ENCODE measurements at places on chromosomes 5 and 9.

DNA sequence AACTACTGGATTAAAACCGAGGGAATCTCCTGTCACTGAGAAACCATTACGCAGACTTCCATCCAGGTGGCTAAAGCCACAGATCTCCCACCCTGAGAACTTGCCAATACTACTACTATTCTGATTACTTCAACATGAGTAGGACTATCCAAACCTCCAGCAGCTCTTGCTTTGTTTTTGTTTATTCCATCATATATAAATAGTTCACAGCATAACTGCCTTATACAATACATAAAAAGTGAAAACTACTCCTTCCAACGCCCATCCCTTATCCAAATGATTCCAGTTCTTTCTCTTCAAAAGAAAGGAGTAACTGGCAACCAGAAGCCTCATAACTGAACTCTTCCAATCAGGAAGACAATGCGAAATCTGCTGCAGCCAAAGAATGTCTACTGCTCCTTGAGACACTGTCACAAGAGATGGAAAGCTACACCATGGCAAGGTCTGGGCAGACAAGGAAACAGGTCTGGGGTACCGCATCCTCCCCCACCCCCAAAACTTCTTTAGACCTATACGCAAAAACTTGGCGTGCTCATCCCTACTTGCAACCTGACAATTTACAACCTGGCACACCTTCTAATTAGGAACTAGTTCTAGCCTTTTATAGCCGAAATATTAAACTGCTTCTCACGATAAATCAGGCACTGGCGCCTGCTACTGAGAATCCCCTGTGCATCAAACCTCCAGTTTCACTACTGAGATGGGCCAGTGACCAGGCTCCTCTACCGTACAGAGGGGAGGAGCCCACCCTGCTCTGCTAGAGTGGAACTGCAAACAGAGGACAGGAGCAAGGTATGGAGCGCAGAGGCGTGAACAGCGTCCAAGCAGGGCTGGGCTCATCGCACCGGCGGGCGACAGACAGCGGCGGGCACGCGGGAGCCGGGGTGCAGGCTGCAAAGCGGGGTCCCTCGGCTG, 986 bp downstream of the PLPP1 start:
- DNase-seq, result no peak

GRCh38 chr9:2966565-2967300, 122.8 kb upstream of the PUM3 start:
- no peak for DNase-seq

DNA sequence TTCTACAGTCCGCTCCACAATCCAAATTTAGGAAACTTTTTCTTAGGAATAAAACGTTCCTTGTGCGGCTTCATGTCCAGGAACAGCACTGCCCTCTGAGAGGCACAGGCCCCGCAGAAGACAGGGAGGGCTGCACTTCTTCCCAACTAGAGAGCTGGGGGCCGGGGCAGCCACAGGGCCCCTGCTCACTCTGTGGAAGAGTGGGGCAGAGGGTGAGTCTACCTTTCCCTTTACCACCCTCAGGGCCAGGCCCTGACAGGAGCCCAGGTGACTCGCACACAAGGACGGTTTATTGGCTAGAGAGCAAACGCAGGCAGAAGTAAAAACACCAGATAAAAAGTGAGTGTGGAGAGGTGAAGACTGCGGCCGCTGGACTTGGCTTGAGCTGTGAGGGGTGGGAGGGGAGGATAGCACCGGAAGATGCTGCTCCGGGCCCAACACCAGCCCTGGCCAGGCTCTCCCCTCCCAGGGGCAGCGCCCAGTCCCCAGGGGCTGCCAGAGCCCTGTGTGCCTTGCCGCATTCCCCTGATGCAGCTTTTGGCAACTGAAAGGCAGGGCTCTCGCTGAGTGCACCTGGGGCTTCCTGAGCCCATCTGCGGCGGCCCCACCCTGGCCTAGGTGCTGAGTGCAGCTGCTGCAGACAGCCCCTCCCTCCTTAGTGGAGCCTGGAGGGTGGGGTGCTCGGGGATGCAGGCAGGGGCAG, 20.2 kb downstream of the SH3GLB2 start:
- DNase-seq, result no peak

DNA sequence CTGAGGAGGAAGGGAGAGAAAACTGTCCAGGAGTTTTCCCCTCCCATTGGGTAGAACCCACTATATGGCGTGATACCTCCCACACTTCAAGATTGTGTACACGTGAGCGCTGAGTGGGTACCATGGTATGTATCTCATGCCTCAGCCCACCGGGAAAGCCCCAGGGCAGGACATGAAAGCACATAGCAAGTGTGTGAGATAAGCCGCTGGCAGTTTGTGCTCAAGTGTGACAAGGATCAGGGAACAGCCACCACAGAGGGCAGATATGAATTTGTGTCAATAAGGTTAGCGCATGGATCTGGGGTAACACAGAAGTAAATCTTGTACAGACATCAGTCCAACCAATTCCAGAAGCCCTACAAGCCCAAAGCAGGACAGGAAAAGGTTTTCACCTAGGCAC, 42.6 kb upstream of the NAA35 start:
- DNase-seq, result no peak

- no peak for DNase-seq
Observed at GRCh38 chr9:2859776-2860379, 16.0 kb upstream of the PUM3 start.

- no peak for DNase-seq
Observed at GRCh38 chr9:133054194-133054890, 7.4 kb upstream of the CEL start.

GRCh38 chr9:84000186-84000585, 19.6 kb downstream of the RMI1 start:
- no peak for DNase-seq

DNA sequence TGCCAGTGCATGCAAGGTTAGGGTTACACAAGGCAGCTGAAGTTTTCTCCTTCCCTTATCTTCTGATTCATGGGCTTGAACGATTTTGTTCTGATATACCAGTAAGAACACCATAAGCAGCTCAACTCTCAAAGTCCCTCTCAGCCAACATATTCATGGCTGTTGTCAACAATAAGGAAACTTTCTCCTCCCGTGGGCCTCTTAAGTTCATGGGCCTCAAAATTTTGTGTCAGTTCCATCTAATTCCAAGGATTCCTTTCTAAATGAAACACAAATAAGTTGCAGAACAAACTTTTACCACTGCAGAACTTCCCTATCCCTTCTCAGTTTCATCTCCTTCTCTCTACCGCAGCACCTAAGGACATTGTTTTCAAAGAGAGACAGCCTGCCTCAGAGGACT, 23.6 kb upstream of the CAST start:
- DNase-seq, result no peak

- DNase-seq, result no peak
Observed at GRCh38 chr5:80755626-80756025, 100.8 kb upstream of the DHFR start.

- DNase-seq, result no peak
Observed at GRCh38 chr9:69579032-69579758, 93.0 kb downstream of the APBA1 start.

GRCh38 chr9:105205787-105206495, 38.5 kb upstream of the SLC44A1 start:
- peak; percentile 7 for DNase-seq

DNA sequence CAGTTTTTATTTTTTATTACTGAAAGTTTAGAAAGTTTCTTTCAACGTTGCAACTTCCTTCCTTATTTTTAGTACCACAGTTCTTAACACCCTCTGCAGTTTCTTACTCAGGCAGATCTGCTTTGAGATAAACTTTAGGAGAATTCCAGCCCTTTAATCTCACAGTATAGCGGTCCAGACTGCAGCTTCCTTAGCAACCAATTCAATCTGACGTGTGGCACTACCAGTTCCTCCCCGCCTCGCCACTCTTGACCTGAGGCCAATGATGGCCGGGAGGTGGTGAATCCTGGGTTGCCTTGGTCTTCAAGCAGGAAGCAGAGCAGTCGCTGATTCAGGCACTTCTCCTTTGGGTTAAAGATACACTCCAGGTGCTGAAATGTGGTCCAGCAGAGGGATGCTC, 334.3 kb upstream of the TRPC7 start:
- no peak for DNase-seq

GRCh38 chr9:34169125-34169524, 9.7 kb upstream of the UBAP1 start:
- no peak for DNase-seq

GRCh38 chr5:44891116-44891515, 82.4 kb downstream of the MRPS30 start:
- DNase-seq, result no peak

DNA sequence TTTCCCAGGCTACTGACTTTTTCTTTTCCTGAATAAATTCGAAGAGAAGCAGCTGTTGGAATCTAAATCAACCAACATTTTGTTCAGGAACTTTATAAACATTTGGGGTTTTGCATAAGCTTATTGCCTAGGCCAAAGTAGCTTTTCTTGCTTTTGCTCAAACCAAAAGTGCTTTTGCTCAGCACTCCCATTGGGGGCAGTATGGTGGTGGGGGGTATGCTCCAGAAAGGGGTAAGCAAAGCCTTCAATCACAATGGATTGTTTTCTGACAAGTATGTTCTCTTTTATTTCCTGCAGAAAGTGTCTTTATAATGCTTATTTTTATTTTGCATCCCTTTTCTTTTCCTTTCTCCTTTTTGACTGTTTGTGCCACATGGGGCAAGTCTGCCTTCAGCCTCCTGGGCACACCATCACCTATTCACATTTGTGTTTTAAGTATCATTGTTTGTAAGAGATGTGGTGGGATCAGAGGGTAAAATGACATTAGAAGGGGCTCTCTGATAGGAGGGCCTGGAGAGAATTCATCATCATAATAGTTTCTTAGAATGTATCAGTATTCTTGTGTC, 86.0 kb downstream of the PRDM6 start:
- no peak for DNase-seq

GRCh38 chr9:129362287-129363000, 184.4 kb upstream of the IER5L start:
- DNase-seq, result no peak

- no peak for DNase-seq
Observed at GRCh38 chr5:79546782-79547428, 33.0 kb upstream of the HOMER1 start.

DNA sequence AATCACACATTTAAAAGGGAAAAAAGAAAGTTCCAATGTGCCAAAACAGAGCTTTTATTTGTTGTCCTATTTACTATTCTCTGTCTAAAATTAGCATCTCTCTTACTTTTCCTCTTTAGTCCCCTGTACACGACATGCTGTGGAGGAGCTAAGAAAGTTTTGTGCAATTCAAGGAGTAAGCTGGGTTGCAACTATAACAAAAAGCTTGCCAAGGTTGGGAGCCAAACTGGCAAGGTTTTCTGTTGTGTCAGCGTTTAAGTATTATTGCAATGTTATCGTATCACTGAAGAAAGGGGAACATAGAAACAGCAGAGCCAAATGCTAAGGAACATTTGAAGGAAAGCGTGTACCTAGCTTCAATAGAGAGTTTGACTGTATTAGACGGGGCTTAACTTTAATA, 680.8 kb downstream of the CETN3 start:
- no peak for DNase-seq

GRCh38 chr9:135001526-135001925, 83.8 kb upstream of the FCN1 start:
- no peak for DNase-seq

DNA sequence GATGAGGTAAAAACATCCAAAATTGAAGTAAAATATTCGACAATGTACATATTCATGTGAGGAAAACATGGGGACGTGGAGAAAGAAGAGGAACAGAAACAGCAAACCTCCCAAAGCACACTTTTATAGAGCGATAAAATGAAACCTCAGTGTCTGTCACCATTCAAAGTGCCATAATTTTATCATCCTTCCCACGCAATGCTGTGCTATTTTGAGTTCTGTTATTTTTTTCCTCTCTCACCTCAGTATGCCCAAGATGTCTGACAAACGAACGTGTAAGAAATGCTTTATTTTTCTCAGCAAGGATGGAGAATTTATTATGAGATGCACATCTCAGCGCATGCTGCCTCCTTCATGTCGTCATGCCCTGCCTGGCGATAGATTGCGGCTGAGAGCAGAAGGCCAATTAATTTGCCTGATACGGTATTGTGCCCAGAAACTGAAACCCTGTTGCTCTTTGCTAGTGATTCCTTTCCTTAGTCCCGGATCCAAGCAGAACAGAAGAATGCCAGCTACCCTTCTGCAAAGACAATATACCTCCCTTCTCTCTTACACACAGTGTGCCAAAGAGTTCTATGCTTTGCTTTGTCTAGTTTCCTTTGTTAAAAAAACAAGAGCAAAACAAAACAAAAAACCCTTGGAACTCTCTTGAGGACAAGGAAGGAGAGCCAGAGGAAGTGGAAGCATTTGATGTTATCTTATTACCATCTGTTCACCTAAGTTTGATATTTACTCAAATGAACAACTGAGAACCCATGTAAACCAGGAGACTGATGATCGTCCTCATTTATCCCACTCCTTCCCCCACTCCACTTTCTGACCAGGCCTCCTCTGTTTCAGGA, 192.4 kb downstream of the SEMA6A start:
- DNase-seq, result no peak

DNA sequence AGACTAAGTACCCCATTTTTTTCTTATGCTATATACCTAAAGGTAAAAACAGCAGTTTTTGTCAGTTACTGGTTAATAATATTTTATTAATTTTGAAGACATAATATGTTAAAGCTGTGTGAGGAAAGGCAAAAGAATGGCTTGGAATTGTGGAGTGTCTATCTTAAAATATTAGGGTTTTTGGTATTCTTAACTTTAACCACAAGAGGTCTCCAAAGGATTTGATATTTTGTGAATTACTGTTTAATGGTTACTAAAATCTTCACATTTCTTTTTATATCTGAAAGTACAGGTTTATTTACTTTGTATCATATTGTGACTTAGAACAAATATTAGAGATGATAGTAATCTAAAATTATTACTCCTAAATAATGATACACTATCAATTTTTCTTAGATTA, 32.0 kb upstream of the DHFR start:
- DNase-seq, result no peak

DNA sequence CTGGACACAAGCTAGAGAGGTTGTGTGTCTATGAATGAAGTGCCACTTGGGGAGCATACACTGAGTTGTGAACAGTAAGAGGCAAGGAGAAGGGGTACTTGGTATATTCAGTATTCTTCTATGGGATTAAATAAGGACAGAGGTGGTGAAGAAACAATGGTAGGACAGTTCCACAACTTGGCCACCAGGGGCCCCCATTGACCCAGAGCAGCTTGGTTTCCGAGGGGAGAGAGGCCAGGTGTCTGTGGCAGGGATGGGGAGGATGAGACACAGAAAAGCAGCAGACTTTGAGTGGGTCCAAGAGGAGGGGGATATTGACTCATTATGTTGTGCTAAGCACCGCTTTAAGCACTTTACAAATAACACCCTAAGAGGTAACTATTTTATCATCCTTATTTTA, 220.6 kb downstream of the MELK start:
- no peak for DNase-seq

DNA sequence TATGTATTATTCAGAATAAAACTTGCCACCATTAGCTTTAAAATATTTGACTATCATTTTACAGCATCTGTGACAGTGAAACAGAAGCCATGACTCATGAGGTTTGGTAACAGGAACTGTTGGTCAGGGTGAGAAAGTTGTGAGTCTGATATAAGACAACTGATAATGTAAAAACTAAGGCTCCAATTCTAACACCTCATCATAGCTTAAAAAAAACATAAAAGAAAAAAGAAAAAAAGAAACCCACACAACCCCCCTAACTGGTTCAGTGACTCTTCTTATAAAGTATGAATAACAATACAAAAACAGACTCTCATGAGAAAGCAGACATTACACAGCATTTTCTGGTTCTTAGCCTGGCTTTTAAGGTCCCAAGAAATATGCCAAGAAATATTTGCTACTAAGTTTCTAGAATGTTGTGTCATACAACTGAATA, 85.8 kb downstream of the MRPS27 start:
- peak; percentile 49 for DNase-seq

- DNase-seq, result no peak
Observed at GRCh38 chr5:9156282-9156681, 389.6 kb downstream of the SEMA5A start.

GRCh38 chr5:180370861-180371641, 17.9 kb upstream of the GFPT2 start:
- no peak for DNase-seq
